ENCODE measurements at places on chromosomes 4 and X. TPM values are rescaled to one million over a fixed set of nuclear protein-coding genes. Genes with fewer than 3 reads are reported as not detected.

- DNase-seq: peak; percentile 13
These were observed 203.1 kb upstream of the NDST3 start for GRCh38 chr4:117831060-117831683.

DNA sequence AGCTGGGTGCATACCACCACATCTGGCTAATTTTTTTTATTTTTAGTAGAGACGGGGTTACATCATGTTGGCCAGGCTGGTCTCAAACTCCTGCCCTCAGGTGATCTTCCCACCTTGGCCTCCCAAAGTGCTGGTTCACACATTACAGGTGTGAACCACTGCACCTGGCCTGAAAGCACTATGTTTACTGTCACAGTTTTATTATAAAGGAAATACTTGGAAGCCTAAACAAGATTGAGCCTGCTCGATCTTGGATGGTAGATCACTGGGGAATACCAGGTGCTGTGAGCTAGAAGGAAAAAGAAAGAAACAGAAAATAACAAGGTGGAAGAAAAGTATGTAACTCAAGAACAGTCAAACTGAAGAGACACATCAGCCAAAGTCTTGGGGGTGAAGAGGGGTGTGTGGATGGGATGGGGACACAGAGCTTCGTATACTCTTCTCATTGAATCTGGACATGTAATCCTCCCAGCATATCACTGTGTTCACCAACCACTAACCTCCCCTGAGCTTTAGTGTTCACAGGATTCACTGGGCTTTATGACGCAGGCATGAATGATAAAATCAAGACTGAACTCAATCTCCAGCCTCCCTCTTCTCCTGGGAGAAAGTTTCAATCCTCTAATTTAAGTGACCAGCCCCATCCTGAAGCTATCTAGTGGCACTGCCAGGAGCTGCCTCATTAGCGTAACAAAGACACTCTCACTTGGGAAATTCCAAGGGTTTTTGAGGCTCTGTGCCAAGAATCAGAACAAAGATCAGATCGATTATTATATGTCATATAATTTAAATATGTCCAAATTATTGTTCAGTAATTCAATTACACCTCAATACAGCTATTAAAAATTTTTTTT is 40.9 kb downstream of the PDS5A start:
- DNase-seq: peak; percentile 22

GRCh38 chrX:11648705-11649519 is 16.8 kb downstream of the ARHGAP6 start:
- no peak for DNase-seq

DNA sequence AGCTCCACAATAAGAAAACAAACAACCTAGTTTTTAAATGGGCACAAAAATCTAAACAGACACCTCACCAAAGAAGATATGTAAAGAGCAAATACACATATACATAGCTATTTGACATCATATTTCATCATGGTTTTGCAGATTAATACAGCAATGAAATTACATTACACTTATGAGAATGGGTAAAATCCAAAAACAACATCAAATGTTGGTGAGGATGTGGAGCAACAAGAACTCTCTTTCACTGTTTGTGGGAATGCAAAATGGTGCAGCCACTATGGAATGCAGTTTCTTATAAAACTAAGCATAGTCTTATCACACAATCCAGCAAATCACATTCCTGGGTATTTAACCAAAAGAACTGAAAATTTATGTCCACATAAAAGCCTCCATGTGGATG is 25.0 kb downstream of the TLR6 start:
- DNase-seq: no peak

The GNRHR gene
- not detected for total RNA-seq
